Activated CD4-positive, CD25-positive, alpha-beta regulatory T cell (primary cell): ENCODE measurements at places on chromosomes 7 and 10.

- DNase-seq: no peak
Measured at GRCh38 chr10:88106366-88106765, 242.9 kb downstream of the PTEN start.

DNA sequence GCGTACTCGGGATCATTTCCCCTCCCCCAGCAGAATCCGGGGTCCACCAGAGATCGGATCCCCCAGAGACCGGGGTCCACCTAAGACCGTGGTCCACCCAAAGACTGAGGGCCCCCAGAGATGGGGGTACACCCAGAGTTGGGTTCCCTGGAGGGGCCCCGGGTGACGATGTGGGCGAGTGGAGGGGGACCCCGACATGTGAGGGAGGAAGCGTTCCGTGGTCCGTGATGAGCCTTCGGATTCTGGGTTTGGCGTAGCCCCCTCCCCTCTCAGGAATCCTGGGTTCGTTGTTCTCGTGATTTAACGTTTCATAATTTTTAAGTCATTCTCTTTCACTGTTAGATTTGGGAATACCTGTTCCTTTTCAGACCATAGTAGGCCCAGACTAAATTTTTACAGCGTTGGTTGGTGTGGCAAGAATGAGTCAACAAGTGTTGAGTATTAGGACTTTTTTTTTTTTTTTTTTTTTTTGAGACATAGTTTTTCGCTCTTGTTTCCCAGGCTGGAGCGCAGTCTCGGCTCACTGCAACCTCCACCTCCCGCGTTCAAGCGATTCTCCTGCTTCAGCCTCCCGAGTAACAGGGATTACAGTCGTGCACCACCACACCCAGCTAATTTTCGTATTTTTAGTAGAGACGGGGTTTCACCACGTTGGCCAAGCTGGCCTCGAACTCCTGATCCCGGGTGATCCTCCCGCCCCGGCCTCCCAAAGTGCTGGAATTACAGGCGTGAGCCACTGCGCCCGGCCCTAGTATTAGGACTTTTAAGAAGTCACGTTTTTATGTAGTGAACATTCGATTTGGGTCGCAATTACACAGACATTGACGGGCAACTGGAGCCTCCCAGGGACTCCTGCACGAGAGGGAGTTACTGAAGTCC, 672 bp downstream of the GTPBP4 start:
- no peak for DNase-seq

DNA sequence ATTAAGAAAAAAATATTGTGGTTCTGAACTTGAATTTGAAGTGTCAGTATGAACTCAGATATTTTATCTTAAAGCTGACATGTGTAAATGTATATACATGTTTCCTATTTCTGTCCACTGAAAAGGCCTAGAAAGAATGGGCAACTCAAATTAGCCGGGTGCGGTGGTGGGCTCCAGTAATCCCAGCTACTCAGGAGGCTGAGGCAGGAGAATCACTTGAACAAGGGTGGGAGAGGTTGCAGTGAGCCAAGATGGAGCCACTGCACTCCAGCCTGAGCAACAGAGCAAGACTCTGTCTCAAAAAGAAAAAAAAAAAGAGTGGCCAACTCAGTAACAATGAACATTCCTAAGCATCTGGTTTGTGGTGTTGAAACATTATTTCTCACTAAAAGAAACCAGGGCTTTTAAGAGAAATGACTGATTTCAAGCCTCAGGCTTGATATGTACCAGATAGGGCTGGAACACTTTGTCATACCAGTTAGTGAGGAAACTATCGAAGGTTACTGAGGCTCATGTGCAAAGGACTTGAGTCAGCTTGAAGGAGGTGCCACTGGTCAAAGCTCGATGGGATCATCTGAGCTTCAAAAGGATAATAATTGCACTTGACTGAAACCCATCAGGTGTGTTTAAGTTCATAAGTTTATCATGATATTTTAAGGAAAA, 40.5 kb downstream of the AOAH start:
- no peak for DNase-seq

DNA sequence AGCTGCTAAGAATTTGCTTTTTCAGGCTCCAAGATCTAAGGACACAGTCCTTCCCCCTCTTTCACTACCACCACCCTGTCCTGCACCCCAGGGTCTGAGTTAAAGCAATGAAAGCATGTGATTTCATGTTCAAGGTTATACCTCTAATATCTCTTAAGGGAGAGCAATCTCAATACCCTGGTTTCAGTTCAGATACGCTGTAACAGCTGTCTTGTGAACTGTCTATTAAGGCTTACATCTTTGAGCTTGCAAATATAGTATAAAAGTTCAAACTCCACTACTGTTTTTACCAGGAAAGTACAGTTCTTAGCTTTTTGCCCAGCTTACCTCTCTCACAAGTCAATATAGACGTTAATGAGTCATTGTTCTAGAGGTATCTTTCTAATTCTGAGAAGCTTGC, 2.6 kb downstream of the CPVL start:
- DNase-seq: no peak

- no peak for DNase-seq
Measured at GRCh38 chr7:28957064-28957750, 923 bp downstream of the TRIL start.

GRCh38 chr10:87625661-87626060, 34.0 kb upstream of the PAPSS2 start:
- DNase-seq: no peak

DNA sequence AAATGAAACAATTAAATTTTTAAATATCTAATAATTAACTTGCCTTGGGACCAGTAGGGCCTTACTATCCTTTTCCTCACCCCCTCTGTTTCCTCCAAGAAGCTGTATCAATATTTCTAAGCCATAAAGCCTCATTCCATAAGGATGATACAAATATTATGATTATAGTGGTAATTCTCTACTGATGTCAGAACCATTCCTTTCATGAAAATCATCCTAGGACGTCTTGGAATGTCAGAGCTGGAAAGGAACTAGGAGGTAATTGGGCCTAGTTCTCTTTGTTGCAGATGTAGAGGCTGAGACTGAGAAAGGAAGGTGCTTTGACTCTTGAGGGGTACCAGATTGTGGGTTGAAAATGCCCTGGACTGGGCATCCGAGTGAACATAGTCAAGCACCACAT, 766.7 kb upstream of the GHITM start:
- DNase-seq: no peak

GRCh38 chr10:24418532-24418931, 209.6 kb downstream of the KIAA1217 start:
- DNase-seq: no peak

GRCh38 chr7:159098811-159099655, 45.6 kb downstream of the VIPR2 start:
- no peak for DNase-seq

DNA sequence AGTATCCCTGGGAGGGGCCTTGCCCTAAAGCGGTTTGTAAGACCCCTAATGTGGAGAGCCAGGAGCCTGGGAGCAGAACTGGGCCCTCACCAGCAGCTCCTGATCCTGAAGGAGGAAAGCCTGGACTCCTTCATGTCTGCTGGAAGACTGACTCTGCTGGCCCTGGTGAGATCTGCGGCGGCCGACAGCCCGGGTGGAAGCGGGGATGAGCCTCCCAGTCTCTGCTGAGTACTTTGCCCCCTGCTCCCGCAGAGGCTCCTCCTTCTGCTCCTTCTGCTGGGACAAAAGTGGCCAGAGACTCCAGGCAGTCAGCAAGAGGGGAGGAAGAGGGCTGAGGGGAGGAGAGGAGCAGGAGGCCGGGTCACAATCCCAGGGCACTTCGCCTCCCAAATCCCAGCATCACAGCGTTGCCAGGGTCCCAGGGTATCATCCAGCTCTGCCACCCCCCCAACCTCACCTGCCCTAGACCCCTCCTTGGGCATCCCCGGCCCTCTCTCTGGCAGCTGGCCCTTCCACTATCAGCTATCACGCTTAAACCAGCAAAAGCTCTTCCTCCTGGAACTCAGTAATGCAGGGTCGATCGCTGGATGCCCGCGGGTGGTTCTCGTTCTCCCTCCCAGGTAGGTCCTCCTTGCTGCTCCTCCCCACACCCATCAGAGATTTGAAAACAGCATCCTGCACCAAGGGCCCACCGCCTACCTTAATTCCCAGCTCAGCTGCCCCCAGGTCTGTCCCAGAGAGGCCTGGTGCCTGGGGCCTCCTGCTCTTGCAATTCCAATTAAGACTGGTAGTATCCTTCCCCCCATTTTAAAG, 7.9 kb downstream of the TBATA start:
- no peak for DNase-seq

DNA sequence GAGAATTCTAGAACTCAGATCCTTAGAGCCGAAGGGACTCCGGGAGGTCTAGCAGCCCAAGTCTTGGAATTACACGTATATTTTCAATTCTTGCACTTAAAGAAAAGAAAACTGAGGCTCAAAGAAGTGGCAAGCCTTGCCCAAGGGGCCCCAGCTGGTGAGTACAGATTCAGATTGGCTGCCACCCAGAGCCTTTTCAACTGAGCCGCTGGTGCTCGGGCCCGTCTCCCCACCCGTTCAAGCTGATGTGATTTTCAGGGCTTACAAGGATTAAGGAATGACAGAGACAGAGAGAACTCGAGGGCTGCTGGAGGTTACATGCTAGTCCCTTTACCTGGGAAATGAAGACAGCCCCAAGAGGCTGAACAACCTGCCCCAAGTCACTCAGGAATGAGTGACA, 117.8 kb downstream of the ABLIM1 start:
- no peak for DNase-seq

GRCh38 chr7:12607134-12607533, 36.6 kb downstream of the SCIN start:
- no peak for DNase-seq
